ENCODE measurements at places on chromosomes 16 and 17. TPM values are rescaled to one million over a fixed set of nuclear protein-coding genes. Genes with fewer than 3 reads are reported as not detected.

GRCh38 chr17:66952681-66953629 is 11.6 kb upstream of the CACNG4 start:
- DNase-seq, result no peak

DNA sequence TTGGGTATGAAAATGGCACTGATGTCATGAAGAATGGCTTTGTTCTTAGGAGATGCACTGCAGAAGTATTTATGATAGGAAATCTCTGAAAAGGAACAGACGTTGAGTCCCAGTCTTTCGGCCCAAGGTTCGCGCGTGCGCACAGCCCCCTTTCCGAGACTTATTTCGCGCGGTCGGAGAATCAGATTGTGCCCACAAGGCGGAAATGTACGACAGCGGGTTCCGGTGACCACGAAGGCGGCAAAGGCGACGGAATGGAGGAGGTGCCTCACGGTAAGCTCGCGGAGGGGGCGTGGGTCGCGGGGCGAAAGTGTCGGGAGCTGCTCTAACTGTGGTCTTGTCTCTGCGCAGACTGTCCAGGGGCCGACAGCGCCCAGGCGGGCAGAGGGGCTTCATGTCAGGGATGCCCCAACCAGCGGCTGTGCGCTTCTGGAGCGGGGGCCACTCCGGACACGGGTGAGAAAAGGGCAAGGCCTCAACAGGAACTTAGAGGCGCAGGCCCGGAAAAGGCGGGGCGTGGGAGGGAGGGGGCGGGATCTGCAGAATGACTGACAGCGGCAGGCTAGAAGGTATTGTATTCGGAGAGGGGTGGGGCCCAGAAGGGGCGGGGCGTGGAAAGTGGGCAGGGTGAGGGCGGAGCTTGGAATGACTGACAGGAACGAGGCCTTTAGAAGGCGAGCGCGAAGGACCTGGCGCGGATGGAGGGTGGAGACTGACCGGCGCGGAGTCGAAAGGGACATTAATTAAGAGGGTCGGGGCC is at the start of gene NUBP1:
Gene NUBP1 (plus strand): TSS at position 233 of the 760 bp plus-strand sequence. CDS start 22 bp downstream, at position 255.
- peak; percentile 88 for DNase-seq

- DNase-seq, result no peak
Observed at GRCh38 chr16:12201866-12202265, 225.3 kb downstream of the SNX29 start.

- DNase-seq, result no peak
Observed at GRCh38 chr16:66548068-66548467, 1.9 kb downstream of the TK2 start.

DNA sequence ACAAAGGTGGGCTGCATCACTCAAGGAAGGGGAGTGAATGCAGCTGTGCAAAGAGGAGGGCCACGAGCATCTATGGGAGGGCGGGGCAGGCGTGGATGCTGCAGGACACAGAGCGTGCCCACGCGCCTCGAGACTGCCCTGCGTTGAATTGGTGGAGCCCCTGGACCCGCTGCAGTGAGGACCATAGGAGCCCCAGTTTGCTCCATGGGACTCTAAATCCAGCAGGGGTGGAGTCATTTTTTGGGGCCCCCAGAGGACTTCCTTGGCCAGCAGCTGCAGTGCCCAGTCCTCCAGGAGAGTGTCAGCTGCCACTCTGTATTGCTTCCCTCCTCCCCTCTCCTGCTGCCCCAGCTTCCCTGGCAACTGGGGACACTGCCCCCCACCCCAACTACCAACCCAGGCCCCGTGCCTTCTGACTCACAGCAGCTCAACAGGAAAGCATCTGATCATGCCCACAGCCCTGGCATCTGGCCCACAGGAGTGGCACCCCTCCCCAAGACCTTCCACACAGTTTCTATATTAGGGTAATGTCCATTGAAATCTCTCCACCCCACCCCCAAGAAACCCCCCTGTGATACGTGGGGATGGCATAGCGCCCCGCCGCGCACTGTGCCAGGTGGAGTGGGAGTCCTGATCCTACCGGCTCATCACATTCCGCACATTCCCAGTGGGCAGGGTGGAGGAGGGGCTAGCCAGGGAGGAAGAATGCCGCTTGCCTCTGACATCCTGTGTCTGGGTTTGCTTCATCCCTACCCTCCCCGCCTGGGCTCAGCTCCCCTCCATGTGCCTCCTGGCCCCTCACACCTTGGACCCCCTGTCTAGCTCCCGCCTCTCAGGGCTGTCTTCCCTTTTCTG is 27.8 kb upstream of the ITGA3 start:
- no peak for DNase-seq

The IL34 gene
- total RNA-seq, result 1.6 TPM

The SLFN5 gene
- 3.3 TPM for total RNA-seq

The SDR42E1 gene
- 0.41 TPM for total RNA-seq

DNA sequence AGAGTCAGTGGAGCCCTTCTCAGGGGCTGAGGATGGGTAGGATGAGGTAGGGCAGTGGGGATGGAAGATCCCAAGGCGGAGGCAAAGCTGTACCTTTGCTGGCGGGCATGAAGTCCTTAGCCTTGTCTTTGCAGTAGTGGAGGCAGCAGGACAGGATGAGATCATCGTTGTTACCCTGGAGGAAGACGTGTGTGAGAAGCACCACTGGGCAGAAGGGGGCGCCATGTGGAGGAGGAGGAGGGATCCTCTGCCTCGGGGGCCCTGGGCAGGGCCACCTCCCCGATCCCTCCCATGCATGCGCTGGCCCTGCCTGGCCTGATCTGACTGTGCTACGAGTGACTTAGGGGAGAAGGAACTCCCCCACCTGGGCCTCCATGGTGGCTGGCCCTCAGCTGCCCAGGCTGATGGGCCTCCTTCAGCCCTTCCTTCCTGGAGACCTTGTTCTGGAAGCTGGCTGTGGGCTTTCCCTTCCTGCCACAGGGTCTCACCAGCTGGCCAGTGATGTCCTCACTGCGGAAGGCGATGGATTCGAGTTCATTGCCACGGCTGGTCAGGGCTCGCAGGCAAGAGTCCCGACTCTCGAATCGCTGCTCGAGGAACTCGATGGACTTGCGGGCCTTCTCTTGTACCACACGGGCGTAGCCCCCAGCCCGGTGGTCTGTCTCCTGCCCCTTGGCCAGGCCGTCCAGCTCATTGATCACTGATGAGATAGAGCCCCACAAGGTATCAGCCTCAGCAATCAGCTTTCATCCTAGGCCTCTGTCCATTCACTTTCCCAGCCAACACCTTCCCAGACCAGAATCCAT is 10.3 kb downstream of the HIC1 start:
- DNase-seq, result no peak

- no peak for DNase-seq
Observed at GRCh38 chr16:78184238-78185183, 85.1 kb downstream of the WWOX start.

- no peak for DNase-seq
Observed at GRCh38 chr16:72961863-72962262, 86.1 kb downstream of the ZFHX3 start.

DNA sequence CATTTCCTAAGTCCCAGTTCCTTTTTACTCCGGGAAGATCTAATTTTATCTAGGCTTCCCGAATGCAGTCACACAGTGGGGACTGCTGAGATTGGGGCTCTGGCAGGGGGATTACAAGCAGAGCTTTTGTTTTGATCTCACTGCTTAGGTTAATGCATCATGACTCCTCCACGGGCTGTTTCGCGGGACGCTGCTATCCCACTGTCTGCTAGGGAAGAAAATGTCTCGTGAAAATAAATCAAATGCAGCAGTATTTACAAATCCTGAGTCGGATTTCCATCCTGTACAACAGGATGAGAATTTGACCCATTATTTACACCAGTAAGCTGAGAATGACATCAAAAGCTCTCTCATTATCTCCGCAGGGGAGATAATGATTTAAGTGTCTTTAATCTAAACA is 83.8 kb downstream of the CDH11 start:
- no peak for DNase-seq

The SOX8 gene
- 22.8 TPM for total RNA-seq

GRCh38 chr16:57577691-57578224 is 35.3 kb downstream of the ADGRG5 start:
- no peak for DNase-seq

DNA sequence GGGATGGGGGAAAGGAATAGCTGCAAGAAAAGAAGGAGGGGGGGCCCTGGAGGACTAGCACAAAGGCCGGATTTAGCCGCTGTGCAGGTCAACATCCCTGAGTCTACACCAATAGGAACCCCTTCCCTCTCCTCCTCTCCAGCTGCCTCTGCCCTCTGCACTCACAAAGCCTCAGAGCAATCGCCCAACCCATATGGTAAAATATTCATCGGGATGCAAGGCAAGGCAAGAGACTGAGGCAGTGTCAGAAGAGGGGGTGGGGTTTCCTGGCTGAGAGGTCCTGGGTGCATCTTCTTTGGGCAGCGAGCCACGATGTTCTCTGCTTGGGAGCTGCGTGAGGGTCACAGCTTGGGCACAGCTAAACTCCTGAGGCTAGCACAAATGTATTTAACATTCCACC is 115.5 kb upstream of the NLRP1 start:
- no peak for DNase-seq

The TLE7 gene
- total RNA-seq, result not detected

GRCh38 chr17:30541802-30542201 is 64.6 kb downstream of the GOSR1 start:
- no peak for DNase-seq

DNA sequence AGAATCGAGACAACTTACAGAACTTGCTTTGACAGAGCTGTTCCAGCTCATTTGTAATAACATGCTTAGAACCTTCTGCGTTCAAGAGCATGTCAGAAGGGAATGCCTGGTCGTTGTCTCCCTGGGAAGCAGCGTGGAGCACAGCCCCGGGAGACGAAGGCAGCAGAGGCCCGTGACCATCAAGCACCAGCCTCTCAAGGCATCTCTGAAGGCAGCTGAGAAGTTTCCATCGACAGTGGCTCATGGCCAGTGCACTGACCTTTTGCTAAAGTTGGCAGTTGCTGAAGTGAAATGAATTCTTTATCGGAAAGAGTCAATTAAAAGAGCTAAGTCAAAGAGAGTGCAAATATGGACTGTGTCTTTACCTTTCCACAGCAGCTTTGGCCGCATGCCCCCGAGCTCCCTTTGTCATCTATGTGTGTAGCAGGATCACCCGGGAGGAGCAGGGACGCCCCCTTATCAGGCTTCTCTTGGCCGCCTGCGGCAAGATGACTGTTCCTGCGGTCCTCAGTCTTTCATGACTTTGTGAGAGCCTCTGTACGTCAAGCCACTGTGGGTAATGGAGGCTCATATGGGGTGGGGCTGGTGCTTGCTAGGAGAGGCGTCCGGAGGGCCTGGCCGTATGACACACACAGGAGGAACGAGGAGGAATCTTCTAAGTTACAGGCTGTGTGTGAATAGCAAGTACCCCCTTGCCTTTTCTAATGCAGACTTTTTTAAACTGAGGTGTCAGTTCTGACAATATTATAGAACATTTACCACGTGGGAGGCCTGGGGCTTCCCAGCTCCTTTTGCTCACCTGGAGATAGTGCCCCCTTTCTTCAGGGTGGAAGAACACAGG is 54.2 kb downstream of the LDHD start:
- no peak for DNase-seq

DNA sequence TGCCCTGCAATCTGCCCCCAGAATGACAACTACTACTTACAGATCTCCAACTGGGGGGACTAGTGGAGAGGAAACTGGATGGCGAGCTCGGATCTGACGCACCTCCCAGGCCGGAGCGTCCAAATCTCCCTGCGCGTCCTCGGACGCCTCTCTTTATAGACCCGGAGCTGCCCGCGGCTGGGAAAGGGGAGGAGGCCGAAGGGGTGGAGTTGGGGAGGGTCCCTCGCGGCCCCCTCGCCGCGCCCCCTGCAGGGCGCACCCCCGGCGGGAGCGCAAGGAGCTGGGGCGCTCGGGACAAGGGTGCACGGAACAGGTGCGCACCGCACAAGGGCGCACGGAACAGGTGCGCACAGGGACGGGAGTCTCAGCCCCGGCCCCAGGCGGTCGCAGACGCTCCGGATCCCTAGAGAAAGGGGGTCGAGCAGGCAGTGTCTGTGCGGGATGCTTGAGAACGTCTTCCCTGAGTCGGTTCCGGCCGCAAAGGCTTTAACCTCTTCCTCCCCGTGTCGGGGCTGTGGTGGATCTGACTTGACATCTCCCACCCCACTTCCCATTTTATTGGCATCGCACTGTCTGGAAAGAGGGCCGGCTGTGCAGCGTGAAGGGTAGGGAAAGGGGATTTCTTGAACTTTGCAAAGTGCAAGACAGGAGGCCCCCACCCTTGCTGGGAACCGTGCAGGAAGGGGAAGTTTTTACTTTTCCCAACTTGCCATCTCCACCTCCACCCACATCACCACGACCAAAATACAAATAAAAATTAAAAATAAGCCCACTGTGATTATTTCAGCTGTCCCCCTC is at the start of gene MYH11:
Gene MYH11 (minus strand): TSS at position 128 of the 798 bp plus-strand sequence. CDS start 18,776 bp downstream, outside the sequence.
- DNase-seq, result no peak

The GALK1 gene
- 13.5 TPM for total RNA-seq

- no peak for DNase-seq
Observed at GRCh38 chr16:55059146-55059545, 128.5 kb downstream of the IRX5 start.

DNA sequence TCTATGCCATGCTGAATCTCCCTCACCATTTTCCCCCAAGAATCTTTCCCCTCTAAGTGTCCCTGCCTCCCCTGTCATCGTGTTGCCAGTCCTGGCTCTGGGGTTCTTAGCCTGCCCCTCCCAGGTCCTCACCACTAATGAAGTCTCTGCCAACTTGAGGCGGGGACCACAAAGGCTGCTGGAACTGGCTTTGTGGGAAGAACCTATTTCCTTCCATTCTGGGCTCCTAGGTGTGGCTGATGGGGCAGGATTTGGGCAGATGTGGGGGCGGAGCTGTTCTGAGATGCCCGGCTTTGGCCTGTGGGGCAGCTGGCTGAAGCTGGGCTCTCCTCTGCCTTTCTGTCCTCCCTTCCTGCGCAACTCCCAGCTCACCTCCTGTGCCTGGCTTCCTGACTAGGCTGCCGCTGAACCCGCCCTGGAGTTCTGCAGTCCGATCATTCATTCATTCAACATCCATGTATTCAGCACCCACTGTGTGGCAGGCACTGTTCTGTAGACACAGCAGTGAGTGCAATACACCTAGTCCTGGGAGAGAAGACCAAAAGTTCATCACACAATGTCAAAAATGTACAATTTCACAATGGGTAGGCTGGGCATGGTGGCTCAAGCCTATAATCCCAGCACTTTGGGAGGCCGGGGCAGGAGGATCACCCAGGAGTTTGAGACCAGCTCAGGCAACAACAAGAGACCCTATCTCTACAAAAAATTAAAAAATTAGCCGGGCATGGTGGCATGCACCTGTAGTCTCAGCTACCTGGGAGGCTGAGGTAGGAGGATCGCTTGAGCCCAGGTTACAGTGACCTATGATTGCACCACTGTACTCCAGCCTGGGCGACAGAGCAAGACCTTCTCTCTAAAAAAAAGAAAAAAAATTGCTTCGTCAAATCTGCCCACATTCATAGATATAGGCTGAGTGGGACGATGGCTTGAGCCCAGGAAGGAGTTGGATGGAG is 1.9 kb upstream of the SNN start:
- no peak for DNase-seq

GRCh38 chr17:47843391-47843730 is 2.3 kb upstream of the SCRN2 start:
- DNase-seq, result no peak

GRCh38 chr17:64103391-64104364 is 26.3 kb downstream of the ERN1 start:
- DNase-seq, result no peak

- DNase-seq, result no peak
Observed at GRCh38 chr17:37605813-37606505, 3.3 kb downstream of the SYNRG start.

Data from frontal cortex (tissue), 4 donors.